ENCODE measurements at places on chromosomes 11 and 22.

DNA sequence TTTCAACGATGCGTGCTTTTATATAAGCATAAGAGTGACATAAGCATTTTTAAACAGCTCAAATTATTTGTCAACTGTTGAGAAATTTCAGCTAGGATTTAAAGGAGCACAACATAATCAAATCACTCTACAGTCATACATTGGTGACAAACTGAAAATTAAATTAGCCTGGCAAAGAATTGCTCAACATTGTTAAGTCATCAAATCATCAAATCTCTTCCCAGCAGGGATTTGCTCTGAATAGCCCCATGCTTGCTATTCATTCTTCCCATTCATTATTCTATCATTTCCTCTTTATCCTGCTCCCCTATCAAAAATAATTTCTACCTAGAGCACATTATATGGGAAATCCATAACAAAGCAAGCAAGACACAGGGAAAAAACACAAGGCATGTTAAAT, 198.7 kb upstream of the LUZP2 start:
- no peak for DNase-seq

- no peak for DNase-seq
Observed at GRCh38 chr22:25282671-25283561, 63.5 kb downstream of the CRYBB2 start.

DNA sequence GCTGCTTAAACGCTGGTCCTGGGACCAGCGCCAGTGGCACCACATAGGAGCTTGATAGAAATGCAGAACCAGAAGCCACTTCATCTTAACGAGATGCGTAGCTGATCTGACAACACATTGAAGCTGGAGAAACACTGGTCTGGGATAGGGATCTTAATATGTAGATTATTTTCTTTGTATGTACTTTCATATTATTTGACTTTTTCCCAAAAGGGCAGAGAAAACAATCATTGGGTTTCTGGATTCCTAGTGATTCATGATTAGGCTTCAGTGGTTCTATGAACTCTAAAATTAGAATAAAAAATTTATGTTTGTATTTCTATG, 12.3 kb downstream of the MPEG1 start:
- no peak for DNase-seq

DNA sequence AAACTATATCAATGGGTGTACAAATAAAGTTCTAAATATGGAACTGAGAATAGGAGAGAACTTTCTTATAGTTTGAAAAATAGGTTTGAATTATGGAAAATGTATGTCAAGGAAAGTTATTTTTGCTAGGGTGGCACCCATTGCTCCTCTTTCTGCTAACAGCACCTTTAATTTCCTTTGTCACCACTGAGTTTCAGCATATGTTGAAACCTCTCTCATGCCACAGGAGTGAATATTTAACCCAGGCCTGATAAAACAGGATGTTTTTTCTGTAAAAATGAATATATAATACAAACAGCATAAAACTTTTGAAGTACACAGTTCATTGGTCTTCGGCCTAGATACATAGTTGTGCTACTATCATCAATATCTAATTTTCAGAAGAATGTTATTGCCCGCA, 385.5 kb upstream of the ANO5 start:
- DNase-seq, result no peak

GRCh38 chr11:38593649-38594048, 1995.6 kb upstream of the RAG2 start:
- no peak for DNase-seq

- DNase-seq, result no peak
Observed at GRCh38 chr22:35539487-35539886, 1.1 kb upstream of the RASD2 start.

DNA sequence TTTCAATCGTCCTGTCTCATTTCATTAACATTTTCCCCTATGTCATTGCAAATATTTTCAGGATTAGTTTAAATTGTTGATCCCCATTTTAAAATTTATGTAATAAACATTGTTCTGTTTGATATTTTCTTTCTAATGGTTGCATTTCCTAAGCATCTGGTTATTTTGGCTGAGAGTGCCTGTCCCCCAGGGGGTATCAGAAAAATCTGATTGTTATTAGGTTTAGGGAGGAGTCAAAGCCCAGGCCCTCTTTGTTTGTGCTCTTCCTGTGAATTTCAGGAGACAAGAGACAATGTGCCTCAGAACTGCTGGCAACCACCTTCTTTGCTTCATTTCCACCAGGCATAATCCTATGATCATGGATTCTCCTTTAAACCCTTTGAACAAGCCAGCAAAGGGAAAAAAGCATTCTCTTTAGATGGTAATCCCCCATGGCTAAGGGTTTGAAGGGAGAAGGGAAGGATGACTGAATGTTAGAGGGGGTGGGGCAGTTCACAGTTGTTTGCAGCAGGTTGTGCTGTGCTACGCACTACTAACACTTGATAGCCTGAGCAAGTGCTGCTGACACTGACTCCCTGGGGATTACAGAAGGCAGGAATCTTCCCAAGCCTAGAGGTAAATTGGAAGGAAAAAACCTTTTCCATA, 462.4 kb upstream of the LRRC4C start:
- no peak for DNase-seq

DNA sequence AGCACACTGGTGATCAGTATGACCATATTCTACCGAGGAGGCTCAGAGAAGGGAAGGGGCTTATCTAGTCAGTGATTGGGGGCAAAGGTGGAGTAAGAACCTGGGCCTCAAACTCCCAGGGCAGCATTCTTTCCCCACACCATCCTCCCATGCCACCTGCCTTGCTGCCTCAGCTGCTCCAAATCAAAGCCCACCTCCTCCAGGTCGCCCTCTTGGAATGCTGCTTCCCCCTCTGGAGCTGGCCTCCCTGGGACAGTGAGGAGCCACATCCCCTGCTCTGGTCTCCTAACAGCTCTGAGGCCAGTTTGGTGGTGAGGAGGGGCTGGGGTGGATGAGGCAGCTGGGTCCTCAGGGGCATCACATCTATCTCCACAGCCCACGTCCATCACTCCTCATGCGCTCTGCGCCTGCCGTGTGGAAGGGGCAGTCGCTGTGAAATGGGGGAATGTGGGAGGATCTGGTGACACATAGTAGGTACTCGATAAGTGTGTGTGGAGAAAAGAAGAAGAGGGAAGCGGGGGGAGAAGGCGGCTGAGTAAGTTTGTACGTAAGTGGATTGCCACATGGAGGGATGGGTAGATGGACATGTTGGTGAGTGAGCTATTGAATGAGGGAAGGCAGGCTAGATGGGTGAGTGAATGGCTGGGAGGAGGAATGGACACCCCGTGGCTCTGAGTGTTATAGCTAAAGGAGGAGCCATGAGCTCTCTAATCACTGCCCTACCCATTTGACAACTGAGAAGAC, 16.1 kb upstream of the ARHGEF17 start:
- no peak for DNase-seq

- DNase-seq, result no peak
Observed at GRCh38 chr22:25403811-25404471, 160.5 kb upstream of the GRK3 start.

DNA sequence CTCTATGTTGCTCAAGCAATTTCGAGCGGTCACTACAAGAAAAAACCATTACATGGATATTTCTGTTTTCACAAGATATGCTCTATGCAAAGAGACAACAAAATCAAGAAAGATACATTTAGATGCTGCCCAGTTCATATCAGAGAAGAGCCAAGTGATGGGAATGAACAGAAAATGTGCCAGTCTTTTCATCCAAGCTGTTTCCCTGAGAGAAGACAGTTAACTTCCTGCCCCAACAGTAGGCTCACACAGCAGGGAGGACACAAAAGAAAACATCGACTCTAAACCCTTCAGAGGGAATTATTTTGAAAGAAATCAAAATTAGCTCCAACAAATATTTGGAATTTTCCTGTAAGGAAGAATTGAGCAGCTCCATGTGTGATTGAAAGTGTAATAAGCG, 11.6 kb downstream of the JAML start:
- no peak for DNase-seq

GRCh38 chr11:44177905-44178304, 82.4 kb downstream of the EXT2 start:
- DNase-seq, result no peak

GRCh38 chr11:126739499-126740145, 260.9 kb downstream of the KIRREL3 start:
- no peak for DNase-seq

DNA sequence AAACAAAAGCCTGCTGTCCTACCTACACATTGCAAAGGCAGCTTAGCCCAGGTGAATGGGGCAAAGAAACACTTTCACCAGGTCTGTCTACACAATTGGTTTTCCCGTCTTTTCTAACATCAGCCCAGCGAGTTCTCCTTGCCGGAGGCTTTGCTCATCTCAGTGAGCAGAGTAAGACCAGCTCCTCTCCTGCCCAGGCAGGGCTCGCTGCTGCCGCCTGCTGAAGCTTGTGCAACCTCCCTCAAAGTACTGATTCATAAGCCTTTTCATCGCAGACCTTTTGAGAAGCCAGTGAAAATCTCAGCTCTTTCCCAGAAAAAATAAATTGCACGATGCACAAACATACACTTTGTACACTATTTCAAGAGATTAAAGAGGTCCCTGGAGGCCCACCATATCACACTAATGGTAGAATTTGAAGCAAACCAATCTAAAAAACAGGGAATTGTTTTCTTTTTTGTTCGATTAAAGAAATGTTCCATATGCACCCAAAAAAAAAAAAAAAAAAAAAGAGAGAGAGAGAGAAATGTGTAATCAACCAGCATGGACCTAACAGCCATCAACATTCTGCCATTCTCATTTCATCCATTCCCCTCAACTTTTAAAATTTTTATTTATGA, 328.1 kb upstream of the MPPED2 start:
- no peak for DNase-seq

DNA sequence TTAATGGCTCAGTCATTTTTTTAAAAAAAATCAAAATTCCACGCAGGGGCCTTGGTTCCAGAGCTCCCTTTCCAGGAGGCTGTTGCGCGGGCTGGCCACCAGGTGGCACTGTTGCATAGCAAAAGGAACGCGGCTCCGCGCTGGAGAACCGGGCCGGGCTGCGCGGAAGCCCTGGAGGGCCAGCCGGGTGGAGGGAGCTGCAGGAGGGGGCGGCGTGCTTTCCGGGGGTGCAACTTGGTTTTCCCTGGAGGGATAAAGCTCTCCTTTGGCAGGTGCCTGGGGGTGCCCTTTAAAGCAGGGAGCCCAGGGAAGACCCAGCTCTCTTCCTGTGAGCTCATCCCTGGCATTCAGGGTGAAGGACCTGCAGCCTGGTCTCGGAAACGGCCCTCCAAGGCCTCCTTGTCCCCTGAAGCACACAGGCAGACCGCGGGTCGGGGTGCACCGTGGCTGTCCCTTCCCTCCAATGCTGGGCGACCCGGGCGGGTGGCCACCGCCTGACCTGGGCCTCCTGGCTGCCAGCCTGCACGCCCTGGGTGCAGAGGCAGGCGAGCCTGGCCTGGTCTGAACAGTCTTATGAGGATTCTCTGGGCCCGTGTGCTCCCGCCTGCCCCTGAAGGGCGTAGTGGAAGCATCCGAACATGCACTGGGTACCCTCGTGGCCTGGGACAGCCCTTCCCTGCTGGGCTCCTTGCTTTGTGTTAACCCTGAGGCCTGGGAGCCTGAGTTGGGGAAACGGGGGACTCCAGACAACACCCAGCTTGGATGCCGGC, 23.4 kb downstream of the KRTAP5-5 start:
- peak; percentile 27 for DNase-seq
